ENCODE measurements at places on chromosomes 1 and 21.

- DNase-seq, result no peak
These were observed 202.1 kb downstream of the VAV3 start for GRCh38 chr1:107762751-107763390.

DNA sequence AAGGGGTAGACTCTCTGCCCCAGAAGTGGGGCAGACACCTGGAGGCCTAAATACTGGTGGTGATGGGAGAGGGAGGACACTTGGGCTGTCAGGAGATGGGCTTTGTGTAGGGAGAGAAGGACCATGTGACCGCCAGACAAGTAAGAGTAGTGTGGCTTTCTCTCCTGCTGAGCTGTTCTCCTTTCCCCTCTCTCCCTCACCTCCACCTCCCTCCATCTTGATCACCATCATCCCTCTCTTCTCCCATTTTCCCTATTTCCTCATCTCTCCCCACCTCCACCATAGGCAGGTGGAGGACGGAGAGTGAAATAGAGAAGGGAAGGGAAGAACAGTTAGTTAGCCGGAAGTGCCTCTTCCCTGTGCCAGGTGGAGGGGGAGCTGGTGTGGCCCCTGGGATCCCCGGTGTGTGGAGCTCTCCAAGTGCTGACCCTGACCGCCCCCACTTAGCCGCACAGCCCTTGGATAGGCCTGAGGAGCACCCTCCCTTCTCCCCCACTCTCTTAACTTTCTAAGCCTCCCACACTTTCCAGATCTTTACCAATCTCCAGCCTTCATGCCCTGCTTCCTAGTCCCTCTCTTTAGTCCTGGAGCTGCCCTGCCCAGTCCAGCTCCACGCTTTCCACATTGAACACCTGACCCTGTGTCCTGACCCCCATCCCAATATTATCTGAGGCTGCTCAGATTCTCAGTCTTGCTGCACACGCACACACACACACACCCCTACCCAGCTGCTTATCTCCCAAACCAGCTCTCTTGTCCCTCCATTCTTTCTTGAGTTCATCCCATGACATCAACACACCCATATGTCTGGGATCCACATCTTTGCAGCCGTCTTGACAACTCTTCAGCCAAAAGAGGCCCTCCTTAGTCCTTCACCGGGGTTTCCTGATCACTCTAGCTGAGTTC, 1.5 kb downstream of the CELF3 start:
- DNase-seq, result no peak

DNA sequence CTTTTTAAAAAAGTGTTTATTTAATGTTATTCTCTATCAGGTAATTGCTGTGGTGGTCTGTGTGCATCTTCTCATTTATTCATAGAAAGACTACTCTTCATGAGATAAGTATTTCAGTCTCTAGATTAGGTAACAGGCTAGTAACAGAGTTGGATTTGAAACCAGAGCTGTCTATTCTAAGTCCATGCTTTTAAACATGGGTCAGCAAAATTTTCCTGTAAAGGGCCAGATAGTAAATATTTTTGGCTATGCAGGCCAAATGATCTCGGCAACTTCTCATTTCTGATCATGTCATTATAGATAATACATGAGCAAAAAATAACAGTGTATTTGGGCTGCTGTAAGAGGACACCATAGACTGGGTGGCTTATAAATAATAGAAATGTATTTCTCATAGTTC, 485.6 kb upstream of the ZRANB2 start:
- no peak for DNase-seq

- DNase-seq, result peak; percentile 31
These were observed 14.4 kb downstream of the SLC5A9 start for GRCh38 chr1:48236716-48237470.

GRCh38 chr1:18956193-18957135, at the start of gene IFFO2:
Gene IFFO2, minus strand, starts transcription at chr1:18956676. Its CDS starts 344 bp downstream, at chr1:18956332.
- peak; percentile 89 for DNase-seq

- no peak for DNase-seq
These were observed 83.1 kb upstream of the WNT4 start for GRCh38 chr1:22225858-22226589.

DNA sequence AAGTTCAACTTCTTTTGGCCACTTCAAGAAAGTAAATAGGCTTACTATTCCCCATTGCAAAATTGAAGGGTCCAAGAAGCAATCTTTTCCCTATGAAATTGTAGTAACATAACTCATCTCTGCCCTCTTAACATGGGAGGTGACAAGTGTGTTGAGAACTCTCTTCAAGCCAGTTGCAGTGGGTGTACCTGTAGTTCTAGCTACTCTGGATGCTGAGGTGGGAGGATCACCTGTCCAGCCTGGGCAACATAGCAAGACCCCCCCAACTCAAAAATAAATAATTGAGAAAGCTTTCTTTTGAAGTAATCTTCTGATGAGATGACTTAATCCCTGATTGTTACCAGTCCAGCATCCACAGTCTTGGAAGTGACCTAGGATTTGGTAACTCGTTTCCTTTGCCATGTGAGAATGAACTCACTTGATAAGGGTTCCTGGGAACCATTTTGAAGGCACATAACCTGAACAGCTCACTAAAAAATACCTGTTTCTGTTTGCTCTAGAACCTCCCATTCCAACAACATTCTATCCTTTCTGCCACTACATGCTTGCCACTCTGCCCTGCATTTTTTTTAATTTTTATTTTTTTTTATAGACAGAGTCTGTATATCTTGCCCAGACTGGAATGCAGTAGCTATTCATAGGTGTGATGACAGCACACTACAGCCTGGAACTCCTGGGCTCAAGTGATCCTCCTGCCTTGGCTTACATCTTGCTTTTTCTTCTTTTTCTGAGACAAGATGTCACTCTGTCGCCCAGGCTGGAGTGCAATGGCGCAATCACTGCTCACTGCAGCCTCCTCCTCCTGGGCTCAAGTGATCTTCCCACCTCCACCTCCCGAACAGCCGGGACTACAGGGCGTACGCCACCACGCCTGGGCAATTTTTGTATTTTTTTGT, 1.4 kb upstream of the IPO9 start:
- DNase-seq, result no peak

DNA sequence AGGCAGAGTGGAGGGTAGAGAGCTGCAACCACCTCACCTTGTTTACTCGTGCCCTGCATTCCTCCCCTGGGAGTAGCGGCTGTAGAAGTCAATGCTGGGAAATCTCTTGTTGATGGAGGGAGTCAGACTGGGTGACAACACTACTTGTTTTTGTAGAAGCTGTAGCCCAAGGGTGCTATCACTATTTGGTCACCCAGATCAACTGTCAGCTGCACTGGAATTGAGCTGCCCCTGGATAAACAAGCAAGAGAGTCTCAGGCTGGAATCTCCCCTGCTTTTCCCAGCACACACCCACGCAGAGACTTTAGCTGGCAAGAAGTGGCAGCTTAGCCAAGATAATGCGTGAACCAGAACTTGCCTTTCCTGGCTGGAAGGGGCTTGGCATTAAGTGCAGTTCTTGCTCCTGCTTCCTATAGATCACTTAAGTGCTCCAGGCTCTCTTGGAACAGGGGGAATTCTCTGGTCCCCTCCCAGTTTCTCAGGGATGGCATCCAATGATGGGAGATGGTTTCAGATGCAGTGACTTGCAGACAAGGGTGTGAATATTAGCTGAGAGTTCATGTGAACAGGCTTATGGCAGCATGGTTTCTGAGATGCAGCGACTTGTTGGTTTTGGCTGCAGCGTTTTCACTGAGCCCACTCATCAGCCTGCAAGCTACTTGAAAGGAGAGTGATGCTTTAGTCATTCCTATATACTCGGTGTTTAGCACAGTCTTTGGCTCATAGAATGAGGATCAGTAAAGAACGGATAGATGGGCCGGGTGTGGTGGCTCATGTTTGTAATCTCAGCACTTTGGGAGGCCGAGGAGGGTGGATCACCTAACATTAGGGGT, 16.8 kb downstream of the ATP2B4 start:
- no peak for DNase-seq

GRCh38 chr1:234656944-234657654, 47.1 kb upstream of the IRF2BP2 start:
- peak; percentile 68 for DNase-seq

DNA sequence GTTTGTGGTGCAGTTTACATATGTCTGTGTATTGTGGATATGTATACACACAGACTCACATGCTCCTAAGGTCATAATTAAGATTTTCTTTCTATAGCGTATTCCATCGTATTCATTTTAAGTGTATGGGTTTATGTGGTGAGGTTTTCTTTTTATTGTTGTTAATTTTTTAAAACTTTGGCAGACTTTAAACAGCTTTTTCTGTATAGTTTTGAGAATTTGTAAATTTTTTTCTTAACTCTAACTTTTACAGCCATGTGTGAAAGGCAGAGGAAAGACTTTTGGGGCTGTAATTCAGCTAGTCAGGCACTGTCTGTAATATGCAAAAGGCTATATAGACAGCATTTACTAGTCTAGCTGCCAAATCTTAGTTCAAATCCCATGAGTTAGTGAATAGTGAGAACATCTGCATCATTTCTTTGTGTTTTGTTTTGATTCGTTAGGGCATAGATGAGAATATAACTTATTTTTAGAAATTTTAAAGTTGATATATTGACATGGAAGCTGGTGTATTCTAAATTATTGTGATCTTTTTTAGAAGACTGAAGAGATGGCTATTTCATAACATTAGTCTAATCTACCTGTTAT, 2.3 kb downstream of the MAGI3 start:
- no peak for DNase-seq
